Spleen (tissue), 13 donors: ENCODE measurements at places on chromosomes 16 and 17. TPM values are rescaled to one million over a fixed set of nuclear protein-coding genes. Genes with fewer than 3 reads are reported as not detected.

- no peak for DNase-seq
- no peaks in the 10 kb centered on the region for H3K27me3 ChIP-seq
- H3K36me3 ChIP-seq = no peaks in the 10 kb centered on the region
- H3K27ac ChIP-seq = no peak overlapping the region
Observed at GRCh38 chr16:85858984-85859817, 39.8 kb upstream of the IRF8 start.

DNA sequence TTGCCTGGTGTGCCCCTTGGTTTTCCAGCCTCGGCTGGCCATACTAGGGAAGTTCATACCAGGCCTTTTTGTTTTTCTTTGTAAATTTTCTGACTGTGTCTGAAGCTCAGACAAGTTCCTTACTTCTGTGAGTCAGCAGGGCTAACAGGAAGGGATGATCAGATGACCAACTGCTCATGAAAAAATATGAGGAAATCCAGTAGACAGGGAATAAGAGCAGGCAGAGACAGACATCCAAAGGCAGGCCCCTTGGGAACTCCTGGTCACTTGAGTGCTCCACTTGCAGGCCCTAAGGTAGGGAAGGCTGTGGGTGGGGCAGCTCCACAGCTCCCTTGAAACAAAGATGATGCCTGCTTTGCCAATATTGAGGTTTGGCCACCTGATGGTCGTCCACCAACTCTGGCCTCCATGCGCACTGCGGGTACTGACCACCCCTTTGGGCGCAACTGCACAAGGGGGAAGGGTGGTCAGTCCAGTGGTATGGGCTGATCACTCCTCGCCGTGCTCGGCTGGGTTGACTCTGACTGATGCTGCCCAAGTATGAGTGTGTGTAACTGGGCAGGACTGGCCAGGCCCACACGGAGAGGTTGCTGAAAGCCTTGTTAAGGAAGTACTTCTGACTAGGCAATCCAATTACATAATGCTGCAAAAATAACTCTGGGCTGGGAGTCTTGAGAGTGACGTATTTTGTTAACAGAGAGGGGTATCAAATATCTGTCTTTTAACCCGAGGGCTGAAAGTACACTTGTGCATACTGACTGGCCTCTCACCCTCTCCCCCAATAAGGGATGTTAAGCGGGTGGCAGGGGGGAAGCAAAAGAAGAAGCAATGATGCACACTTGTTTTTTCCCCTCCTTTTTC lies 20.8 kb upstream of the ZFHX3 start:
- peak overlapping the region; percentile 16 for H3K27ac ChIP-seq
- no peaks in the 10 kb centered on the region for H3K36me3 ChIP-seq
- DNase-seq = no peak
- no peak overlapping the region for H3K4me3 ChIP-seq
- peaks cover 28% of the 10 kb centered on the region for H3K27me3 ChIP-seq

- H3K4me3 ChIP-seq = peak within 1 kb of the TSS; percentile 50
- DNase-seq = peak; percentile 76
- peaks cover 13% of the 10 kb centered on the region for H3K4me1 ChIP-seq
- H3K27me3 ChIP-seq = no peaks in the 10 kb centered on the region
- H3K36me3 ChIP-seq = no peaks in the 10 kb centered on the region
Observed at GRCh38 chr16:20763461-20764232, at the start of gene ACSM3. ACSM3 (plus strand) TSS chr16:20764014; CDS start chr16:20770035, 6,021 bp downstream.

- no peak overlapping the region for H3K27ac ChIP-seq
- no peaks in the 10 kb centered on the region for H3K36me3 ChIP-seq
- peaks cover 42% of the 10 kb centered on the region for H3K27me3 ChIP-seq
- H3K4me3 ChIP-seq = no peak overlapping the region
- peaks cover 19% of the 10 kb centered on the region for H3K4me1 ChIP-seq
Observed at GRCh38 chr16:86492961-86493629, 17.2 kb upstream of the FOXF1 start.

- H3K27me3 ChIP-seq = no peaks in the 10 kb centered on the region
- H3K36me3 ChIP-seq = no peaks in the 10 kb centered on the region
- no peak for DNase-seq
Observed at GRCh38 chr17:70929226-70929625, 759.9 kb downstream of the KCNJ2 start.

GRCh38 chr17:48228720-48229119 lies 121.2 kb downstream of the SNX11 start:
- DNase-seq = no peak
- H3K27me3 ChIP-seq = no peaks in the 10 kb centered on the region
- no peaks in the 10 kb centered on the region for H3K36me3 ChIP-seq
- no peaks in the 10 kb centered on the region for H3K4me1 ChIP-seq
- H3K4me3 ChIP-seq = no peak overlapping the region
- no peak overlapping the region for H3K27ac ChIP-seq

CNGB1 gene
- polyA plus RNA-seq = 0.02 TPM

DNA sequence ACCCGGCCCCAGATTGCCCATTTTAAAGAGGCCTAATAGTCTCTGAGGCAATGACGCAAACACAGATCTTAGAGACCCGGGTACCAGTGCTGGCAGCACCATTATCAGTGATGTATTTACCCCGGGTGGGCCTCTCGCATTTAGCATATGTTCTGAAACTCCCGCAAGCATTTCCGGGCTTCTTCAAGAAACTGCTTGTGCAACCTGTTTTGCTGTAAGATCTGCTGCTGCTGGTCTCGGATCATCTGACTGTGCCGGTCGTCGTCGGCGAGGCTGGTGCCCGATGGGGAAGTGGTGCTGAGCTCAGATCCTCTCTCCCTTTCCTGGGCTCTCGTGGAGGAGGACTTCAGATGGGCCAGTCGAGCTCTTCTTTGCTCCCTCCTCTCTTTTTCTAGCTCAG lies 12.5 kb downstream of the CEP295NL start:
- peak; percentile 94 for DNase-seq
- no peaks in the 10 kb centered on the region for H3K27me3 ChIP-seq
- H3K27ac ChIP-seq = peak overlapping the region; percentile 85
- H3K36me3 ChIP-seq = no peaks in the 10 kb centered on the region
- H3K4me1 ChIP-seq = peaks cover 50% of the 10 kb centered on the region

TRAPPC2L gene
- polyA plus RNA-seq = 74.2 TPM
